ENCODE measurements at places on chromosomes 1 and 21. TPM values are rescaled to one million over a fixed set of nuclear protein-coding genes. Genes with fewer than 3 reads are reported as not detected.

DNA sequence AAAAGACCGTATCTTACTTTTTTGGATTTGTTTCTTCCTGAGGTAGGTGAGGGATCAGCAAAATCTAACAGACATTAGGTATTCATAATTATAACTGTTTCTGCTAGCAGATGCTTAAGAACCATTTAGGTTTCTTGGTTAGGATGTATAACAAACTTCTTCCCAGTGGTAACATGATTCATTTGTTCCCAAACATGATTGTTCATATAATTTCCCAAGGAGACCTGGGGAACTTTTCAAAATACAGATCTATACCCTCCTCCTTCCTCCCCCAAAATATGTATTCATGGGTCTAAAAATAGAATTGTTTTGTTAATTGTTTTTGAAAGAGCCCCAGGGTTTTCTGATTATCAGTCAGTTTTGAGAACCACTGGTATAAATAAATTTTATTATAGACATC, 228.2 kb downstream of the COP1 start:
- DNase-seq = no peak

- DNase-seq = no peak
Measured at GRCh38 chr1:69320757-69321211, 246.9 kb upstream of the LRRC7 start.

DNA sequence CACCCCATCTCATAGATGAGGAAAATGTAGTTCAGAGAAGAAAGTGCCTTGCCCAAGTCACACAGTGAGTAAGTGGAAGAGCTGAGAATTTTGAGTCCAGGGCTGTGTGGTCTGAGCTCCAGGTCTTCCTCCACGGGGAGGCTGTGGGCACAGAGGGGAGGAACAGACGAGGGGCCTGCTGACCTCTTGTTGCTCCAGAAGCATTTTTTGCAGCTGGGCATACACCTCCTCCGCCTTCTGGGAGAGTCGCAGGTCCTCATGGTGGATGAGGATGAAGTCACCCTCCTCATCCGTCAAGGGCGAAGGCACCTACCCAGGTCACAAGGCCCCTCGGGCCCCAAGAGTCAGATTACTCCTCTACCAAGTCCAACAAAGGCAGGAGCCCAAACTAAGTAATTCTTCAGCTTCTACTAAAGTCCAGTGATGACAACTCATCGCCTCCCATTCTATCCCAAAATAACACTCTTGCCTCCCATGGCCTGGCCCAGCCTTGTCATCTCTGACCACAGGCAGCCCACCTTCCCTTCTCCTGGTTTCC, 9.1 kb downstream of the CC2D1B start:
- no peak for DNase-seq

The ANKRD45 gene
- 2.3 TPM for total RNA-seq

DNA sequence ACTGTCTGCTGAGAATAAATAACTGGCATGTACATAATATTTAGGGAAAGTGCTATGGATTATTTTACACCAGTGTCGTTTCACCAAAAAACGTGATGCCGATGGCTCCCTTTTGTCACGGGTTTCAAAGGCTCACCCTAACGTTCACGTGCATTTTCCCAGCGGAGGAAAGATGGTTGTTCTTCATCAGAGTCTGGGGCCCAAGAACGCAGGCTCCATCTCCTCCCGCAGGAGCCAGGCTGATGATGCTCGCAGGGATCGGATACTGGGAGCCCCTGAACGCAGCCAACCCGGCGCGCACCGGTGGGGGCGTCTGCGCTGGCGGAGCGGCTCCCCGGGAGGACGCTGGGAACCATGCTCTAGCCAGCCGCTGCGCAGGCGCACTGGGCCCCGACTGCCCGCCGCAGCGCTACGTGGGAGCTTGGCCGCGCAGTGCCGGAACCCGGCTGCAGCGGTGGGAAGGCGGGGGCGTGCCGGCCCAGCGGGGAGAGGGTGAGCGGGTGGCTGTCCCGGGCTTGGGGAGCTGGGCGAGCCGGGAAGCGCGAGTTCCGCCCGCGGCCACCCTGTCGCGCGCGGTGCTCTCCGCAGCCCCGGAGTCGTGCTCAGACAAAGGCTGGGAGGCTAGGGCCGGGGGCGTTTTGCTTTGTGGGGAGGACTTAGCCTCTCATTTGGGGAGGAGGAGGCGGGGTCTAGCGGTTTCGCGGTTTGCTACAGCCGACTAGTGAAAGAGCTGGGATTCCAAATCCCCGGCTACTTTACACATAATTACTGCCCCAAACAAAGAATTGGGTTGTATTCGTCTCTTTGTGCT, at the start of gene ZFP69B:
ZFP69B (plus strand) TSS at position 793 of the 811 bp plus-strand sequence. CDS start 486 bp downstream, outside the sequence.
- DNase-seq = peak; percentile 97

DNA sequence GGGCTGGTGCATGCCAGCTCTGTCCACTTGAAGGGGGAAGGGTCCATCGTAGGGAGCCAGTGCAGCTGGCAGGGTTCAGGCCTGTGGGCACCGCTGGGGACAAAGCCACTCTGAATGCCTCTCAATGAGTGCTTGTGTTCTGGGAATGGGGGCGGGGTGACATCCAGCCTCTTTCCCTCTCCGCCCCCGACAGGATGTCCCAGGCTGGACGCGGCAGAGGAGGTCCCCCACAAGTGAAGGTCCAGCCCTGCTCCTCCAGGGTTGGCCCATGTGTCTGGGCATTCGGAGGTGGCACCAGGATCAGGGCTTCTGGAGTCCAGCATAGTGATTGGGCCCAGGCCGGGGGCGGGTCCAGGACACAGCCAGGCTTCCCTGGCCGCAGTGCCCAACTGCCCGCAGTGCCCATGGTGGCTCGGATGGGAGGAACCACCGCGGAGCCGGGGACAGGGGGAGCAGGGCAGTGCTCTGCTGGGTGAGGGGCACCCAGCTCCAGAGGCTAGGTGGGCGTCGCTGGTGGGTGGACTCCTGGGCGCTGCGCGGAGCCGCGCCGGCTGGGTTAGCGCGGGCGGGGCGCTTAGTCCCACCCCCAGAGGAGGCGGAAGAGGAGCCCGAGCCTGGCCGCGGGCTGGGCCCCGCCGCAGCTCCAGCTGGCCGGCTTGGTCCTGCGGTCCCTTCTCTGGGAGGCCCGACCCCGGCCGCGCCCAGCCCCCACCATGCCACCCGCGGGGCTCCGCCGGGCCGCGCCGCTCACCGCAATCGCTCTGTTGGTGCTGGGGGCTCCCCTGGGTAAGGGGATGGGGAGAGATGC, at the start of gene SHISA4:
SHISA4 (plus strand) TSS at position 617 of the 808 bp plus-strand sequence; CDS start at position 714, 97 bp downstream.
- peak; percentile 70 for DNase-seq

The TFAP2E gene
- not detected for total RNA-seq

GRCh38 chr1:160077486-160077885, 3.9 kb upstream of the KCNJ9 start:
- DNase-seq = no peak

DNA sequence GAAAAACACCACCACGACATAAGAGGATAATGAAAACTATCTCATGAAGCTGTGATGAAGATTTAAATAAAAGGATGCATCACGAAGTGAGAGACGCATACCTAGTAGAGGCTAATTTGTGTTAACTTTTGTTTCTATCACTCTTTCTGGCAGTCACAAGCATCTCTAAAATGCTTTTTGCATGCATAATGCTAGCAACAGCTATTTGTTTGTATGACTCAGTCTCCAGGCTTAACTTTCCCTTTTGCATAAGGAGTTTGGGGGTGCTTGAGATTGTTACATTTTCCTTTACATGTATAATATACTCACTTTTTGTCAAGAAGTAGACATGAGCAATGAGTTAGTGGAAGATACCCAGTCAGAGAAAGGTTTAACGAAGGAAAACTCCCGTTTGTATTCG, 385.4 kb downstream of the DISC1 start:
- no peak for DNase-seq

DNA sequence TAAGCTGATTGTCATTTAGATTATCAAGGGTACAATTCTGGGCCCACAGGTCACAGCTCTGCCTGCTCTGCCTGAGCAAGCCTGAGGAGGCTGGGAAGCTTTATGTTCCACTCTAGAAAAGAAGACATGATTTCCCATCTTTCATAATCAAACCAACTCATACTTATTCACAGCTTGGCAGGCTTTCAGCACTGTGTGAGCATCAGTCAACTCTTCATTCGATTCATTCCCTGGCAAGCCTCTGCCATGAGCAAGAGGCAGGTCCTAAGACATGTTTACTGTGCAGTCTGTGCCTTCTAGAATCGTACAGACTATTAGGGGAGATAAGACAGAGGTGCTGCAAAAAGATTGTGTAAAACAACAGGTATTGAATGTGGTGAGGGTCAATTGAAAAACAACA, 24.5 kb upstream of the KIRREL1 start:
- DNase-seq = no peak

DNA sequence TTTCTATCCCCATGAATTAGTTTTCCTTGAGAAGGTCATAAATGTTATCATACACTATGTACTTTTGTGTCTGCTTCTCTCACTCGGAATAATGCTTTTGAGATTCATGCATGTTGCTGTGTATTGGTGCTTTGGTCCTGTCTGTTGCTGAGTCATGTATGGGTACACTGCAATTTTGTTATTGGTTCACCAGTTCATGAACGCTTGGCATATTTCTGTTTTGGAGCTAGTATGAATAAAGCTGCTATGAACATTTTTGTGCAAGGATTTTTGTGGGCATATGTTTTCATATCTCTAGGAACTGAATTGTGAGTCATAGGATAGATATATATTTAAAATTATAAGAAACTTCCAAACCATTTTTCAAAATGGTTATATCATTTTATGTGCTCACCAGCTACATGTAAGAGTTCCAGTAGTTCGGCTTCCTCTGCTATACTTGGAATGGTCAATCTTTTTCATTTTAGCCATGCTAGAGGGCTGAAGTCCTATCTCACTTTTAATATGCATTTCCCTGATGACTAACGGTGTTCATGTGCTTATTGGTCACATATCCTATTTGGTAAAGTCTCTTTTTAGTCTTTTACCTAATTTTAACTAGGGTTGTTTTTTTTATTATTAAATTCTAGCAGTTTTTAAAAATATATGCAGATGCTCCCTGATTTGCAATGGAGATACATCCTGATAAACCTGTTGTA, 38.2 kb downstream of the ETS2 start:
- no peak for DNase-seq

The SLC22A15 gene
- 1.9 TPM for total RNA-seq

GRCh38 chr1:1022302-1023009, 2.5 kb downstream of the AGRN start:
- no peak for DNase-seq

The HLX gene
- not detected for total RNA-seq

DNA sequence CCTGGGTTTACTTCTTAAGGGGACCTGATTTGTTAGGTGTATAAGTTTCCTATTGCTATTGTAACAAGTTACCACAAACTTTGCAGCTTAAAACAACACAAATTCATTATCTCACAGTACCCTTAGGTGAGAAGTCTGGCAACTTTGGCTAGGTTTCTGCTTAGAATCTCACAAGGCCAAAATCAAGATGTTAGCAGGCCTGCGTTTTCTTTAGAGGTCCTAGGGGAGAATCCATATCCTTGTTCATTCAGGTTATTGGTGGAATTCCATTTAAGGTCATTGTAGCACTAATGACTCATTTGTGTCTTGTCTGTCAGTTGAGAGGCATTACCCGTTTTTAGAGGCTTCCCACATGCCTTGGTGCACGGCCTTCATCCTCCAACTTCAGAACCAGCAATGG, 8.2 kb upstream of the SH2D1B start:
- DNase-seq = no peak

The DPH2 gene
- 9.5 TPM for total RNA-seq

DNA sequence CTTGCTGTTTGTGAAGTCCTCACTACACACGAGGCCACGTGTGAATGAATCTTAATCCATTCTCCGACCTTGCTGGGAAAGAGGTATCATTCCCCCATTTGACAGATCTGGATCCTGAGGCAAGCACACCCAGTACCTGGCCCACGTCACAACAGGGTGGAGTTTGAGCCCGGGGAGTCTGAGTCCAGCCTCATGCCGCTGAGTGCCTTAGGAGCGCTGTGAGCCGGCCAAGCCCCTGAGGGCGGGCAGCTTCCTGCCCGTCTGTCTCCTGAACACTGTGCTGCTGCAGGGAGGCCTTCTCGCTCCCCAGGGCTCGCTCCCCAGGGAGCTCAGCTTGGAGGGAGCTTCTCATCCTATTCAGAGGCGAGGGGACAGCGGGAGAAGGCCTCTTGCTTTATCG, 29.7 kb downstream of the SLC45A1 start:
- no peak for DNase-seq

GRCh38 chr1:14390816-14391215, 207.7 kb upstream of the KAZN start:
- no peak for DNase-seq

GRCh38 chr1:162663589-162664106, 31.4 kb downstream of the DDR2 start:
- DNase-seq = peak; percentile 82

The PRAMEF20 gene
- total RNA-seq = not detected

DNA sequence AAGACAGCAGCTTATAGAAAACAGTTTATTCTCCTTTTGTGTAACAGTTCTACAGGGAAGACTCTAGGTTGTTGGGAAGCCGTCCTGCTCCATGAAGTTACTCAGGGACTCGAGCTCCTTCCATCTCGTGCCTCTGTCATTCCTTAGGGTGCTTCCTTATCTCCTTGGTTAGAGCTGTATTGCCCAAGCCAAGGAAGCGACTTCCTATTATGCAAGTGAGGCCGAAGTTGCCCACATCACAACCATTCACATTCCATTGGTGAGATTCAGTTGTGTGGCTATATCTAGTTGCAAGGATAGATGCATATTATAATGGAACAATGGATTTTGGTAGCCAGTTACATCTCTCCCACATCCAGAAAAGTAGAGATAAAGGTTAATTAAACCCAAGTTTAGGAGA, 9.0 kb downstream of the GSTM5 start:
- DNase-seq = no peak

DNA sequence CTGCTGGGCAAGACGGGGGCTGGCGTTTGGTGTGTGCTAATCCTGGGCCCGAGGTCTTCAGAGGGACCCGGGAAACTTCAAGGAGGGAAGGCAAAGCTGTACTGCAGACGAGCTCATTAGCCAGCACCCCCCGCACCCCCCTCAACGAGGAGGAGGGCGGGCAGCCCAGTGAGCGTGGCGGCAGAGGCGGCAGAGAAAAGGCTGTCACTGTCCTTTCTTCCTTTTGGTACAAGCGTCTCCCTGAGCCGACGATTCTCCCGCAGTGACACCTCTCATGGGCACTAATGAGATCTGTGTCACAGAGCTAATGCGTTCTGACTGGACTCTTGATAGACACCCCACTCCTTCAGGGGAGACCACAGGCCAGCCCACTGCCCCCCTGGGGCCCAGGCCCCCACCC, 29.5 kb downstream of the DMAP1 start:
- DNase-seq = peak; percentile 23

DNA sequence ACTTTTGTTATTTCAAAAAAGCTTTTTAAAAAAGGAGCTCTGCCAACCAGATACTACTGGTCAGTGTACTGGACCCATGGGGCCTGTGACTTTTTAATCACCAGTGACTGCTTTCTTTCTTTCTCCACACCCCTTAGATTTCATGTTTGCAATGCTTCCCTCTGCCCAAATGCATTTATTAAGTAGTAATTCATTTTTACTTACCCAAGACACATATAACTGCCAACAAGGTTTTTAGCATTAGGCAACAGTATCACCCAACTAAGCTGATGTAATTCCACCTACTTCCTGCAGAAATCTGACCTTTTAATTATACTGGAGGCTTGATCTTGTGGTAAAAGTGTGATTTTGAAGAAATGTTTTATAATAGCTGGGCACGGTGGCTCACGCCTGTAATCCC, 12.5 kb downstream of the MECR start:
- DNase-seq = no peak

Data from neural progenitor cell (in vitro differentiated cells).